ENCODE measurements at places on chromosomes 12 and 14.

- no peak for DNase-seq
These were observed 16.4 kb downstream of the ACTN1 start for GRCh38 chr14:68962681-68963080.

- DNase-seq: no peak
These were observed 208.1 kb upstream of the NEDD1 start for GRCh38 chr12:96698965-96699364.

GRCh38 chr14:49612251-49612650 lies 8.2 kb downstream of the RPL36AL start:
- DNase-seq: no peak

DNA sequence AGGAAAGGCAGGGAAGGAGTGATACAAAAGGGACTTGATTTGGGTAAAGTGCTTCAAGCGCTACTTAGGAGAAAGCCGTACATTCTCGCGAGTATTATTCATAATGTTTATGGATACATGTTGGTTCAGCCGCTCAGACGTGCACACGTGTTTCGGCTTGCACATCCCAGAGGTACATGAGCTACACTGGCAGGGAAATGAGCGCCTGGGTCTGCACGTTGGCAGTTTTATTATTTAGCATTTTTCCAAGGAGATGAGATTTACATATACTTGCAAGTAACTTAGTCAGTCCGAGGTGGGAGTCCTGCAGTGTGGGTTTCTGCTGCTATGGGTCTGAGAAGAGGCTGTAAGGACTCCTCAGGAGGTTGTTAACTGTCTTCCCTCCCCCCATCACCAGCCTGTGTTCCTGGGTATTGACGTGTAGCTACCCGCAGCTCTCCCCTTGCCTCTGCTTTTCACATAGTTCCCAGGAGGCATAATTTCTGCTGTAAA lies 1.5 kb downstream of the PRKCH start:
- no peak for DNase-seq

DNA sequence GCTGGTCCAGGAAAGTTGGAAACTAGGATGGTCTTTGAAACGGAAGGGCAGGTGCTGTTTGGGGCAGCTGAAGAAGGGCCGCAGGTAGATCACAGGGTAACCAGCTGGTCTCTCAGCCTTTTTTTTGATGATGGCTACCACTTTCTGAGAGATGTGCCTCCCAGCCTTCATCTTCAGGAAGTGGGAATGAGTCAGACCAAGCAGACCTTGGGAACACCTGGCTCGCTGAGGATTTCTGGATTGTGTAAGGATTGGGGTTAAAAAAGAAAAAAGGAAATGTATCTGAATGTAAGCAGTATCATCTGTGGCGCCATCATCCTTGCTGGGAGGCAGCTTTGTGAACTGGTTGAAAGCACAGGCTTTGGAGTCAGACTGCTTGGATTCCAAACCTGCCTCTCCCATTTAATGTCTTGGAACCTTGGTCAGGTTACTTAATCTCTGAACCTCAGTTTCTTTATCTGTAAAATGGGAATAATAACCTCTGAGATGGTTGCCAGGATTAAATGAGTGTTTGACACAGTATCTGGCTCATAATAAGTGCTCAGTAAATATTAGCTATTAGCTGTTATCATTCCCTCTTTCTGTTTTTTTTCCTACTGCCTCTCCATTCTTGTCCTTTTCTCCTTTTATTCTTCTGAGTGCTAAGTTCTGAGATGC lies 1.7 kb downstream of the PRPF40B start:
- DNase-seq: no peak

- DNase-seq: no peak
These were observed 29.4 kb downstream of the ACAD10 start for GRCh38 chr12:111715279-111715678.

DNA sequence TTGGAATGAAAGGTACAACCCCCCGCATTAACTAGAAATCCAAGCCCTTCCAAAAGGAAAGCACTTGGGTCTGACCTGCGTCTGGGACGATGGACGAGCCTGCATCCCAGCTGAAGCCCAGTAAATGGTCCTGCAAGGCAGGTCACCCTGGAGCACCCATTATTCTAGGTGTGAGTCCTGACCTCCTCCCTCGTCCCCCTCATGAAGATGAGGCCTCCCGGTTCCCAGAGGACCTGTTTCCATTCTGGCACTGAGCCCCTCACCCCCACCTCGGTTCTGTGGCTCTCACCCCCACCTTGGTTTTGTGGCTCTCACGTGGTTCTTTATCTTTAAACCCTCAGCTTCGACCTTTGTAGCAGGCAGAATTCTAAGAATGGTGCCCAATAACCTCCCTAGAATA lies 7.3 kb downstream of the IFI27 start:
- no peak for DNase-seq

GRCh38 chr14:49497725-49498348 lies 88.3 kb downstream of the RPS29 start:
- no peak for DNase-seq

GRCh38 chr14:63875311-63875710 lies 22.5 kb downstream of the SYNE2 start:
- no peak for DNase-seq

- peak; percentile 47 for DNase-seq
These were observed 4.4 kb downstream of the KRT86 start for GRCh38 chr12:52278575-52279421.

DNA sequence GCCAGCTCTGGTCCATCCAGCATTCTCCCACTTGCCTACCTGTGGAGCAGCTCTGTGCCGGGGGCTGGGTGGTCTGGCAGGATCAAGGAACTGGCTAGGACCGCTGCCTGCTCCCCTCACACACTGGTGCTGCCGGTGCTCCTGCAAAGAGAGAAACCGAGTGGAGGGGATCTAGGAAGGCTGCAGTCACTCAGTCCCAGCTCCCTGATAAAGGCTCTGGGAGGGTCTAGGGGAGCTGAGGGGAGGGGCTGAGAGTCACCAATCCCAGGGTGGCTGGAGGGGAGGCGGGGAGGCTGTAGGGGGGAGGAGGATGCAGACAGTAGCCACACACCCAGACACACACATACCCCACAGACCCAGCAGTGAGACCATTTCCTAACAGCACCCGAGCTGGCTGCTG lies at the start of gene TAC3:
Gene TAC3 (minus strand): TSS at position 182 of the 400 bp plus-strand sequence. CDS start 732 bp downstream, outside the sequence.
- no peak for DNase-seq

- no peak for DNase-seq
These were observed 908.4 kb upstream of the NOVA1 start for GRCh38 chr14:27506272-27506671.

GRCh38 chr12:70486588-70486987 lies 120.5 kb downstream of the KCNMB4 start:
- no peak for DNase-seq

DNA sequence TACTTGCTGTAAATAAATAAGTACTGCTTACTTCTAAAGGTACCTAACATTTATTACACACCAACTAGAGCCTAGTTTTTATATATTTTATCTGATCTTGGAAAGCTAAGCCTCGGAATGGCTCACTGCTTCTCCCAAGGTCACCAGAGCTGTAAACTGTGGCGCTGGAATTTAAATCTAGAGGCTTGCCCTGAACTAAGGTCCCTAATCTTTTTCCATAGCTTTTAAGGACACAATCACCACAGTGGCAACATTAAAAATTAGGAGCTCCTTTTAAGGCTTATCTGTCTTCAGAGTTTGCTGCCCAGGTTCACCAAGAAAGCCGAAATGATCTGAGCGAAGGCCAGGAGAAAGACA lies 670 bp downstream of the CCNB1IP1 start:
- no peak for DNase-seq

DNA sequence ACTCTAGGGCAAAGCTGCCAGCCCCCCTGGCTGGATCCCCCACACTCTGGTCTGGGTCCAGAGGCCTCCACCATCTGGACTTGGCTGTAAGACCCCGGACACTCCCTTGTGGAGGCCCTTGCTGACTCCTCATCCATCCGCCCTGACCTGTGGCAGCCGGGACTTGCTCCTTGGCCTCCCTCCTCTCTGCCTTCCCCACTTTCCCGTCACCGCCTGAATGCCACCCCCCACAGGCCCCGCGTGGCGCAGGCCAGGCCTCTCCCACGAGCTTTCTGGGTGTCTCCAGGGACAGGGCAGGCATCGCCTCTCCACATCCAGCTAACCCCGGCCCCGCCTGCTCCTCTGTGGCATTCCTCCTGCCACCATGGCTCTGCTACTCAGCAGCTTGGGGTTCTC lies 14.1 kb downstream of the JAG2 start:
- DNase-seq: no peak

DNA sequence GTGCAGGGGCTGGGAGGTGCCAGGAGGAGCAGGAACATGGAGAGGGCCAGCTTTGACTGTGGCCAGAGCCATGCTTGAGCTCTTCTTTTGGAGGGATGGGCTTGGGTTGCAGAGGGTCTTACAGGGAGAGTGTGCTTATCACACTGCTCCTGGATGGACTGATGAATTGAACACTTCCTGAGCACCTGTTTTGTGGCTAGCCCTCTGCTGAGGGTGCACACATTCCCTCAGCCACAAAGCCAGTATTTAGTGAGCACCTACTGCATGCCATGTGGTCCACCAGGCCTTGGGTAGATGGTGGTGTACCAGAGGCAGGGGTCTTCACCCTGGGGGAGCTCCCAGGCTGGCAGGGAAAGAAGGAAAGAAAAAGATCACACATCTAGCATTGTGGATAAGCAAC lies 118.9 kb downstream of the SLC25A47 start:
- DNase-seq: no peak

- no peak for DNase-seq
These were observed 171.5 kb downstream of the CHST11 start for GRCh38 chr12:104627990-104628830.

Measured in activated naive CD8-positive, alpha-beta T cell treated with anti-CD3 and anti-CD28 coated beads, Interleukin-2, amount 50 U/mL, for 16 hours (primary cell).